ENCODE measurements at places on chromosomes 16 and 17. TPM values are rescaled to one million over a fixed set of nuclear protein-coding genes. Genes with fewer than 3 reads are reported as not detected.

DNA sequence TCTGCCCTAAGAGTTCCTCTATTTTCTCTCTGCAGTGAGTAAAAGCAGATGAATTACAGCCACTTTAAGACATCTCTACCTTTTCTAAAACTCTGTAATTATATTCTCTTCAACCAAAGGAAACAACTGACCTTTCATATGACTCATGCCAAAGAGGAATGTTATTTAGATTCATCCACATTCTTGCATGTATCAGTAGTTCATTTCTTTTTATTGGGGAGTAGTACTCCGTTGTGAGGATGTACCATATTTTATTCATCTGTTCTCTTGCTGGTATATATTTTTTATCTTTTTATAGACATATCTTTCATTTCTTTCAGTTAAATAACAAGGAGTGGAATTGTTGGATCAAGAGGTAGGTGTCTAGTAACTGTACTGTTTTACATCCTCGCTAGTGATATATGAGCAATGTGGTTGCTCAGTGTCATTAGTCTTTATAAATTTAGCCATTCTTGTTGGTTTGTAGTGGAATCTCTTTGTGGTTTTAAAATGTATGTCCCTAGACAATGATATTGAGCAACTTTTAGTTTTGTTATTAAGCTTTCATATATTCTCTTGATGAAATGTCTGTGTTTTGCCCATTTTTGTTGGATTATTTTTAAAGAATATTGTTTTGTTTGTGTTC is 7.8 kb upstream of the MYH8 start:
- DNase-seq, result no peak
- H3K27ac ChIP-seq, result no peak overlapping the region
- H3K27me3 ChIP-seq, result no peaks in the 10 kb centered on the region
- H3K4me1 ChIP-seq, result no peaks in the 10 kb centered on the region
- no peaks in the 10 kb centered on the region for H3K36me3 ChIP-seq

- no peak overlapping the region for H3K4me3 ChIP-seq
- H3K36me3 ChIP-seq, result no peaks in the 10 kb centered on the region
- H3K27me3 ChIP-seq, result no peaks in the 10 kb centered on the region
- H3K27ac ChIP-seq, result no peak overlapping the region
- DNase-seq, result no peak
Observed at GRCh38 chr17:33192951-33193911, 99.9 kb downstream of the ASIC2 start.

DNA sequence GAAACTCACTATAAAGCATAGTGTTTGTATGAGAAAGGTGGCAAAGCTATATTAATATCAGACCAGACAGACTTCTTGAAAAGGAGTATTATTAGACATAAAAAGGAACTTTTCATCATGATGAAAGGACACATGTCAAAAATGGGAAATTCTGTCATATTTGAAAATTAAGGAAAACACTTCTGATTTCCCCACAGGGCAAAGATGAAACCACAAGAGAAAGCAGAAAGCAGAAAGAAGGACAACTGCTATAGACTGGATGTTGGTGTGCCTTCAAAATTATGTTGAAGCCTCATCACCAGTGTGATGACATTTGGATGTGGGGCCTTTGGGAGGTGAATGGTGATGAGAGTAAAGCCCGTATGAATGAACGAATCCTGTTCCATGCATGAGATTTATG is 193.0 kb downstream of the STX8 start:
- no peak overlapping the region for H3K27ac ChIP-seq

DNA sequence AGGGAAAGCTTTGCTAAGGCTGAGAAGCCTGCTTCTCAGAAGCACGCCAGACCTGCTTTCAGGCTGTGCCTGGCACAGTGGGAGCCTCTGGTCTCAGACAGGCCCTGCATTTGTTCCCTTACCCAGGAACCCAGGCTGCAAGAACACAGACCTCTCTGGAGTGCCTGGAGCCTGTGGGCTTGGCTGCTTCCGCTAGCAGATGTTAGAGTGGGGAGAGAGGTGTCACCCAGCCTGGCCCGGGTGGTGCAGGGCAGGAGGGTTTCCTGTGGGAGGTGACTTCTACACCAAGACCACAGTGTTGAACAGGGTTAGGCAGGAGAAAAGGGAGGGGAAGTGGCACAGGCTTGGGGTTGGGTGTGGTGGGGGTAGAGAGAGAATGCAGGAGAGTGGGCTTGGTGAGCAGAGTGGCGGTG is 35.8 kb upstream of the ADGRG1 start:
- no peaks in the 10 kb centered on the region for H3K27me3 ChIP-seq
- no peak for DNase-seq
- H3K36me3 ChIP-seq, result no peaks in the 10 kb centered on the region

GRCh38 chr17:5123343-5124124 is 7.7 kb downstream of the USP6 start:
- H3K27me3 ChIP-seq, result no peaks in the 10 kb centered on the region
- H3K27ac ChIP-seq, result peak overlapping the region; percentile 65
- H3K4me3 ChIP-seq, result no peak overlapping the region
- DNase-seq, result no peak
- H3K4me1 ChIP-seq, result no peaks in the 10 kb centered on the region

- no peak for DNase-seq
- H3K4me3 ChIP-seq, result no peak overlapping the region
- no peak overlapping the region for H3K27ac ChIP-seq
Observed at GRCh38 chr17:54111576-54111975, 288.8 kb downstream of the KIF2B start.

DNA sequence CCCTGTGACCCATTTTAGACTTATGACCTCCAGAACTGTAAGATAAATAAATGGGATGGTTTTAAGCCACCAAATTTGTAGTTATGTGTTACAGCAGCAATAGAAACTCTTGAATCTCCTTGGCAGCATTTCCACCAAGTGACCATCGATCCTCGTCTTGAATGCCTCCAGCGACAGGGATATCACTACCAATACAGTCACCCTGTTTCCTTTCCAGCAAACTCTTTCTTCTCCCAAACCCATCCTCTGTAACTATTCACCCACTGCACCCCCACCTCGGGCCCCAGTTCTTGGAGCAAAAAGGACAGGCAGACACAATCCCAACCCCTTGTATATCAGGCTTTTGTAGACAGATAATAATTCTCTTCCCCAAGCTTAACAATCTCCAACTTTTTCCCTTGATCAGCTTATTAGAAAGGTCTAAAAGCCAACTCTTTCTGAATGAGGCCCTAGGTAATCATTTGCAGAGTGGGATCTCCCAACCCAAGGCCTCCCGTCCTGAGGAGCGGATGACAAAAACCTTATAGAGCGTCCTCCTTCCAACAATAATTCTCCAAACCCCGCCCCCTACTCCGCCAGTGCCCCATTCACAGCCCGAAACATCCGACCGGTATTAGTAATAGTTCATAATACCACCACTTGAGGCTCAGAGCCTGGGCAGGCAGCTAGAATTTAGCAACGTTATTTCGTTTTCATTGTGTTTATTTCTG is 14.7 kb upstream of the PLLP start:
- H3K36me3 ChIP-seq, result no peaks in the 10 kb centered on the region
- H3K27me3 ChIP-seq, result no peaks in the 10 kb centered on the region
- no peak for DNase-seq
- peak overlapping the region; percentile 41 for H3K4me3 ChIP-seq
- H3K27ac ChIP-seq, result peak overlapping the region; percentile 54
- no peaks in the 10 kb centered on the region for H3K4me1 ChIP-seq

DNA sequence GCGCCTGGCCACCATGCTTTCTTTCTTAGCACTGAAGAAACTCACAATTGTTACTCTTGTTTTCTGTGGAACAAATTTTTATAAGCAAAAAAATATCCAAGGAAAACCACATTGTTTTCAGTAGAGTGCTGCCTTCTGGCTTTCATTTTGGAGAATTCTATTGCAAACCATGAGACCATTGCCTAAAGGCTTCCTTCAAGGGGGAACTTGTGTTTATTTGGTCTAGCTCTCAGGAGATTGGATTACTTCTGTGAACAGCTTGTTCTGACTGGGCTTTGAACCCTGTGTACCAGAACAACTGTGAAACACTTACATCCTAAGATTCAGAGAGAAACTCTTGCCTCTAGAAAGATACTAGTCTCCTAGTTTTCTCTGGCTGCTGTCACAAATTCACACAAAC is 32.1 kb downstream of the TOM1L1 start:
- no peaks in the 10 kb centered on the region for H3K27me3 ChIP-seq
- DNase-seq, result no peak

GRCh38 chr16:23145186-23145585 is 4.1 kb downstream of the USP31 start:
- H3K4me3 ChIP-seq, result no peak overlapping the region
- H3K4me1 ChIP-seq, result peaks cover 5% of the 10 kb centered on the region
- no peak overlapping the region for H3K27ac ChIP-seq
- no peaks in the 10 kb centered on the region for H3K27me3 ChIP-seq
- no peak for DNase-seq

DNA sequence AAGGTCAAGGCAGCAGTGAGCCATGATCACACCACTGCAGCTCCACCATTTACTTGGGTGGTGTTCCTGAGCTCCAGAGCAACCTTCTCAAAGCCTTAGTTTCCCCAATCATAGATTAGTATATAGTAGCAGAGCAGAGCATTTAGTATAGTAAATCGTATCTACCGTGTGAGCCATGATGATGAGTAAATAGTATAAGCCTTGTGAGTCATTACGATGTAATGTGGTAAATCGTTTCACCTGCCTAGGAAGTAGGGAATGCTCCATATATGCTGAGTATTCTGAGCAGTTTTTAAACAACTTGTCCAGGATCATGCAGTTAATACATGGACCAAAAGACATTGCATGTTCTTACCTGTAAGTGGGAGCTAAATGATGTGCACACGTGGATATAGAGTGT is 66.4 kb downstream of the SCNN1B start:
- no peaks in the 10 kb centered on the region for H3K4me1 ChIP-seq
- no peaks in the 10 kb centered on the region for H3K36me3 ChIP-seq
- H3K27ac ChIP-seq, result no peak overlapping the region
- no peak overlapping the region for H3K4me3 ChIP-seq
- DNase-seq, result no peak
- no peaks in the 10 kb centered on the region for H3K27me3 ChIP-seq

- no peak for DNase-seq
- H3K27ac ChIP-seq, result no peak overlapping the region
- no peak overlapping the region for H3K4me3 ChIP-seq
Observed at GRCh38 chr17:21464611-21465021, 88.5 kb downstream of the KCNJ12 start.

GRCh38 chr17:78952706-78953105 is 27.0 kb downstream of the LGALS3BP start:
- peaks cover 20% of the 10 kb centered on the region for H3K4me1 ChIP-seq
- DNase-seq, result peak; percentile 61
- H3K27ac ChIP-seq, result peak overlapping the region; percentile 61
- no peaks in the 10 kb centered on the region for H3K36me3 ChIP-seq

GRCh38 chr17:42674755-42675347 is 1.9 kb downstream of the PLEKHH3 start:
- H3K27ac ChIP-seq, result peak overlapping the region; percentile 82
- DNase-seq, result no peak
- no peaks in the 10 kb centered on the region for H3K27me3 ChIP-seq
- peak overlapping the region; percentile 63 for H3K4me3 ChIP-seq
- H3K36me3 ChIP-seq, result no peaks in the 10 kb centered on the region

GRCh38 chr16:81318711-81319110 is 3.9 kb downstream of the GAN start:
- H3K27ac ChIP-seq, result no peak overlapping the region
- no peak for DNase-seq
- no peaks in the 10 kb centered on the region for H3K36me3 ChIP-seq
- H3K27me3 ChIP-seq, result no peaks in the 10 kb centered on the region

DNA sequence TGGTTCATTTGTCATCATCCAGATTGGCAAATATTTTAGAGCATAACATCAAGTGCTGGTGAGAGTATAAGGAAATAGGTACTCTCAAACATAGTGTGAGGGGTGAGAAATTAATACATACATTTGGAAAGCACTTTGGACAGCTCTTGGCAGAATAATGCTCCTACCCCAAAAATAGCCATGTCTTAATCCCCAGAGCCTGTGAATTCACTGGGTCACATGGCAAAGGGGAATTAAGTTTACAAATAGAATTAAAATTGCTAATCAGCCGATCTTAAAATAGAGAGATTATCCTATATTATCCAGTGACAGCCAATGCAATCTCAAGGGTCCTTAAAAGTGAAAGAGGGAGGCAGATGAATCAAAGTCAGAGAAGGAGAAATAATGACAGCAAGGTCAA is 38.8 kb upstream of the ANKFN1 start:
- H3K4me3 ChIP-seq, result no peak overlapping the region
- H3K27me3 ChIP-seq, result no peaks in the 10 kb centered on the region
- no peak for DNase-seq

DNA sequence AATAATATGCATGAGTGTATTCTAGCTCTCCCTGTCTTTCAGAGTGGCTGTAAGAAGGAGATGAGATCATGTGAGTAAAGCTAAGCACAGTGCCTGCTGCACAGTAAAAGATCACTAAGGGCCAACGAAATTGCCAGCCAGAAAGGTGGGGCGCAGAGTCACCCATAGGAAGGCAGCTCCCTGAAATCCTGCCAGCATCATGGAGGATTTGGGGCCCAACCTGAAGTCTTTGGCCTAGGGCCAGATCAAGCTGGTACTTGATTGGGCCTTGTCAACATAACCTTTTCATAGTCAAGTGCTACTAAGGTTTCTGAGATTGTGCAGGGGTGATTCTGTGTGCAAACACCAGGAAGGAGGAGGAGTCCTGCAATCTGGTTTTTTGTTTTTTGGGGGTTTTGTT is 16.5 kb downstream of the SCNN1B start:
- no peak for DNase-seq
- H3K27ac ChIP-seq, result no peak overlapping the region
- H3K36me3 ChIP-seq, result no peaks in the 10 kb centered on the region
- no peaks in the 10 kb centered on the region for H3K27me3 ChIP-seq

DNA sequence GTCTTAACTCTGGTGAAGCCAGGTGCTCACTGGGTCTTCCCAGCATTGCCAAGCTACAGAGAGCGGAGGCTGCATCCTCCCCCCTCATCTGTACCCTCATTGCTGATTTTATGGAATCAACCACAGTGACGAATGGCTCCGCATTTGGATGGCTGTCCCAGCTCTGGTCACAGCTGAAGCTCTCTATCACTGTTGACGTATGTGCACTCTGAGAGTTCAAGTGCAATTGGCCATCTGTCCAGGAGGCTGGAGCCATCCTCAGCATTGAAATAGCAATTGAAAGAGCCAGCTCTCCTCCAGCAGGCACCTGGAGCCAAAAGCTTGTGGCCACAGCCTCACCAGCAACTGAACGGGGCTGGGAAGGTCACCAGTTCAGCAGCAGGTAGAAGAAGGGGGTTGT is 494.1 kb downstream of the TMEM114 start:
- no peaks in the 10 kb centered on the region for H3K4me1 ChIP-seq
- no peak for DNase-seq
- H3K36me3 ChIP-seq, result no peaks in the 10 kb centered on the region
- no peaks in the 10 kb centered on the region for H3K27me3 ChIP-seq

GRCh38 chr16:57689762-57690558 is 4.6 kb upstream of the DRC7 start:
- no peak overlapping the region for H3K27ac ChIP-seq
- H3K27me3 ChIP-seq, result no peaks in the 10 kb centered on the region
- no peak overlapping the region for H3K4me3 ChIP-seq
- no peaks in the 10 kb centered on the region for H3K36me3 ChIP-seq
- peak; percentile 11 for DNase-seq
- H3K4me1 ChIP-seq, result peaks cover 1% of the 10 kb centered on the region

Gene KRTAP4-9
- total RNA-seq, result not detected

Gene MYH8
- not detected for total RNA-seq

Gene MRPL58
- total RNA-seq, result 29.6 TPM

Gene ETV4
- not detected for total RNA-seq

Gene SMCR8
- 15.1 TPM for total RNA-seq

Gene TP53TG3D
- not detected for total RNA-seq

Gene OR1F1
- not detected for total RNA-seq

Gene TEX19
- total RNA-seq, result not detected

Gene PPY
- not detected for total RNA-seq

Gene TBC1D26
- 0.32 TPM for total RNA-seq

Gene NXPH3
- 3.3 TPM for total RNA-seq
